ENCODE measurements at places on chromosomes 12 and 14.

DNA sequence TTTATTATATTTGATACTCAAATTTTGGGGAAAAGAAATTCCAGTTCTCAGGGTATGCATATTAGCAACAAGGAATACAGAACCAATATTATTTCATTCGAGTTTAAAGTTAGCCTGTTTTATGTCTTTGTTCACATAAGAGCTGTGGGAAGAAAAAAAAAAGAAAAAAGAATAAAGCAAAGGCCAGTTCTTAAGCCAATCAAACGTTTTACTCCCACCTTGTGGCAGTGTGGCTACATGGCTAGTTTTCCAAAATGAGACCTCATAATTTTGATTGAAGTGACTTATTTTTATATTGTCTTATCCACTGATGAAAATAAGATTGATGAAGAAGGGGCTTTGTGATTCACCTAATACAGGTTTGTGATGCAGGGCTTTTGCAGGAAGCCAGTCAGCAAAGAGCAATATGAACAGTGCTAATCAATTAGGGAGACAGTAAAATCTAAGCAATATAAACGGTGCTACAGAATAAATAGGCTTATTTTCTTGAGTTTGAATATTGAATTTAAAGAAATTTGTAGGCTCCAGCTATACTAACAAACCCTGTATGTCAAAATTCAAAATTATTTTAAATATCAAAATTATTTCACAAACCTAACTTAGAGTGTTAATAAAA lies 624.1 kb upstream of the FOXG1 start:
- no peak for DNase-seq

DNA sequence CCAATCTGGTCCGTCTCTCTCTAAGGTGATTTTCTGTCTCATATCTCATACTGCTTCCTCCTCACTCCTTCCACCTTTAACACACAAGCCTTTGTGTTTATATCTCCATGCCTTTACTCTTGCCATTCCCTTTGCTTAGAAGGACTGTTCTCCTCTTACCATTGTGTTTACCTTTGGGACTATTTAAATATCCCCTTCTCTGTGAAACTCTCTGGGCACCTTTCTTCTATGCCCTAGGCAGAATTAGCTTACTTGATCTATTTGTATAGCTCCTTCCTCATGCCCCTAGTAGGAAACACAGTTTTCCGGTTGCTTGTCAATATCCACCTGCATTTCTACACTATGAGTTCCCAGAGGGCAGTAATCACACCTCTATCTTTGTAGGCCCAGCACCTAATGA lies 3.9 kb upstream of the AMHR2 start:
- no peak for DNase-seq

- peak; percentile 80 for DNase-seq
Measured at GRCh38 chr14:74945852-74946658, 9.3 kb downstream of the PGF start.

DNA sequence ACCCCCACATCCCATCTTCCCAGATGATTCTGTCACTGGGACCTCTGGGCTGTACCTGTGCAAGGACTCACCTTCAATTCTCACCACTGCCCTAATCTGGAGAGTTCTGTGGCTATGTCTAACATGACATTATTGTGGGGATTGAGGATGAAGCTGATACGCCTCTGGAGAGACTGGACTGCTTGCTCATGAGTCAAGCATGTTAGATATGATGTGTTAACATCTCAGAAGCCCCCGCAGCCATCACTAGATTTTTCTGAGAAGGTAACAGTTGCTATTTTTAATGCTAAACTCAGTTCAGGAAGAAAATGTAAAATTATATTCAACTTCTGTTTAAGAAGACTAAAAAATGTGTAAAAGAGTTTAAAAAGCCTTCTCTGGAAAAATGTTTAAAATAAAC lies 25.7 kb downstream of the JKAMP start:
- DNase-seq: no peak

Measured in CD4-positive, alpha-beta T cell treated with Interferon alpha-2 for 1 hour (primary cell).